Effector CD8-positive, alpha-beta T cell (primary cell): ENCODE measurements at places on chromosomes 4 and X.

DNA sequence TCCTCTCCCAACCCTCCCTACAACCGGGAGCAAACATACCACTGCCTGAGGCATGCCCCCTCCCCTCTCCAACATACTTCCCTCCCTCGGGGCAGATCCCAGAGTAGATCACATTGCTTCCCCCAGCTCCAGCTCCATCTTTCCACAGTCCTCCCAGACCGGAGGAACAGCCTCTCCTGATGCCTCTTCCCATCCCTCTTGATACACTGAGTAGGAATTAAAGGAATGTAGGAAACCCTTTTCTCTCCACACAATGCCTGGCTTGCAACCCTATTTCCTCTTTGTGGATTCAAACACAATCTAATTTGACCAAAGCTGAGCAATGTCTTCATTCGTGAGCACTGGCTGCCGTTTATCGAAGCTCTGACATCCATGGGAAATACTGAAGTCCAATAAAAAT lies 339.8 kb downstream of the BCOR start:
- no peak for DNase-seq

GRCh38 chr4:14816623-14817261 lies 185.5 kb upstream of the CPEB2 start:
- DNase-seq, result no peak

DNA sequence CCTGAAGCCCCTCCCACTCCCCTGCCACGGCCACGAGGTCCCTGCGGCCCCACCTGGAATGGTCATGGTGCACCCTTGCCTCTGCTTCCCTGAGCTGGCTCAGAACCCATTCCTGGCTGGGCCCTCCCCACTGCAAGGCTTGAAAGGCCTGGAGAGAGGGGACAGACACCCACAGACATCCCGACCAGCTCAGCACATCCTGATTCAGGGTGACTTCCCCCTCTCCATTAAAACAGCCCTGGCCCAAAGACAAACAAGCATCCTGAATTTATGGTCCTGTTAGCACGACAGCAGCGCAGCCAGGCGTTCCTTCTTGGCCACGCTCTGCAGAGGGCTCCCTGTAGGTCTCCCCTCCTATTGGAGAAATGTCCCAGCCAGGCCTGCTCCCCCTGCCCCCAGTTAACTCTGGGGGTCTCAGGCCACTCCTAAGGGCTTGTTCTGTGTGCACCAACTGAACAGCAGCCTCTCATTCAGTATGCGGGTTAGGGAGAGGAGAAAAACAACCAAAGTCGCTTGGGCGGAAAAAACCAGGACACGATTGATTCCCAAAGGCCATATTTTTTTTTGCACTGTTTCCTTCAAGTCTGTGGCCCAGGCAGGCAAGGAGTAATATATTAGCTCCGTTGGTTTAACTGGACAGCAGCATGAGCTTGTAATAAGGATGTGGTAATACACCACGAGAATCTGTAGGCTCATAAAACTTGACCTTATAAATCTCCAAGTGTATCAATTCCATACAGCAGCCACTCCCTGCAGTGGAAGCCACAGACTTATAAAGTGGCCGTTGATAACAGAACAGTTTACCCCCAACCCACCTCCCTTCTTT lies 106.7 kb upstream of the MSX1 start:
- DNase-seq, result no peak

GRCh38 chr4:184668511-184669114 lies 19.1 kb downstream of the PRIMPOL start:
- no peak for DNase-seq

DNA sequence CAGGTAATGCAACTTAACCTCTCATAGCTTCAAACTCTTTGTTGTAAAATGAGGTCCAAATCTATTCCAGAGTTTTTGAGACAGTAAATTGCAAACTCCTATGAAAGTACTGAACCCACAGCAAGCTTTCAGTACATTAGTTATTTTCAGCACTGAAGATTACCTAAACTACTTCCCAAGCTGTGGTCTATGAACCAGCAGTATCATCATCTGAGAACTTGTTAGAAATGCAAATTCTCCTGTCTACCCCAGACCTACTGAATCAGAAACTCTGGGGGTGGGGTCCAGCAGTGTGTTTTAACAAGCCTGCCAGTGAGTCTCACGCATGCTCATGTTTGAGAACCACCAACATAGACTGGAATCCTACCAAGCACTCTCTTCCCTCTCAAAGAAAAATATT lies 5.7 kb upstream of the CASP6 start:
- DNase-seq, result no peak

DNA sequence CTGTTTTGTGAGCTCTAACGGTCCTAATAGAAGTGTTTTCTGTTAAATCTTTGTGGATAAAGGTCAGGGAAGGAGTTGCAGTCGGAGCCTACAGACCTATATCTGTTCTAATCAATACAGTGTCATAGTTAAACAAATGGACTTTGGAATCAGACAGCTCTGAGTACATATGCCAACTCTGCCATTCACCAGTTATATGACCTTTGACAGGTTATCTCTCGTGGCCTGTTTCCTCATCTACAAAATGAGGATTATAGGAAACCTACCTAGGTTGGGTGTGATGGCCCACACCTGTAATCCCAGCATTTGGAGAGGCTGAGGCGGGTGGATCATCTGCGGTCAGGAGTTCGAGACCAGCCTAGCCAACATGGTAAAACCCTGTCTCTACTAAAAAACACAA lies 89.7 kb downstream of the MID1IP1 start:
- no peak for DNase-seq

GRCh38 chrX:111680988-111681779 lies at the start of gene ALG13:
ALG13 (plus strand) TSS chrX:111681170; CDS start chrX:111681219, 49 bp downstream.
- DNase-seq, result peak; percentile 80

DNA sequence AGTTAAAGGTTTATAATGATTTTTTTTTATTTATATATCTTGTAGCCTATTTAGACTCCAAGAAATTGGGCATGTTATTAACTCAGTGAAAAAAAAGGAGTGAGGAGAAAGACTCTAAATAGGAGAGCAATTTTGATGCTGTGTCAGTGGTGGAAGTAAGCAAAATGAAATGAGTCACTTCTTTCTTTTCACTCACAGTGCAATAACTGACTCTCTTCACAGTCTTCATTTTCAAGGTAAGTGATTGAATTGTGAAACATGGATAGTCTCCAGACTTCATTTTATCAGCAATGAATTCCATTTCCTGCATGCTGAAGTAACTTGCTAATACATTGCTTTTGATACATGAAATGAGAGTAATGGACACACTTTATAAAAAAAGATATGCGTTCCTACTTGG lies 2271.5 kb downstream of the PCDH7 start:
- DNase-seq, result no peak

GRCh38 chr4:133856731-133857355 lies 344.7 kb downstream of the PABPC4L start:
- no peak for DNase-seq

DNA sequence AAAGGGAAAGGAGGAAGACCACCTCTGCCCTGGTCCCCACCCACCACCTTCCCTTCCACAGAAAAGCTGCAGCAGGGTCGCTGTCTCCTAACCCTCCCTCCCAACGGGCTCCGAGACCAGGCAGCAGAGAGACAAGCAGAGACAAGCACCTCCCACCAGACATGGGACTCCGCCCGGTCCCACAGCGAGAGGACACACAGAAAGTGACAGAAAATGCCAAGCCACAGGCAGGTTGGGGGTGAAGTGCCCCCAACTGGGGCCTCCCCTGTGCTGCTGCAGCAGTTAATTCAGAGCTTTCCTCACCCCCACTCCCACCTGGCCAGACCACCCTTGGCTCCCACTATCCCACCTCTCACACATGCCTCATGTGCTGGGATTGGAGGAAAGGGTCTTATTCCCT lies 64.4 kb upstream of the AFAP1 start:
- no peak for DNase-seq

DNA sequence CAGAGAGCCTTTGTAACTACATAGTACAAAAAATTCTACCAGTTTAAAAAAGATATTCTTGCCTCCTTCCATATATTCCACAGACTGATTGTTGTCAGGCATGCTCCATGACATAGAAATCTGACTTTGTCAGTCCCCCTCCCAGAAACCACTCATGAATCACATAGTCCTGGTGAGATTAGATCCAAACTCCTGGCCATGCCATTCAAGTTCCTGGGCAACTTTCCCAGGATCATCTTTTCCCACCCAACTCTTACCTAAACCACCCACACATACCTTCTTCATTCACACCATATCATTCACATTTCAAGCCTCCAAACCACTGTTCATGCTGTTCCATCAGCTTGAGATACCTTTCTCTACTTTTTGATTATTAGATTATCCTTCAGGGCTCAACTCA lies 46.4 kb downstream of the SLC16A2 start:
- no peak for DNase-seq

DNA sequence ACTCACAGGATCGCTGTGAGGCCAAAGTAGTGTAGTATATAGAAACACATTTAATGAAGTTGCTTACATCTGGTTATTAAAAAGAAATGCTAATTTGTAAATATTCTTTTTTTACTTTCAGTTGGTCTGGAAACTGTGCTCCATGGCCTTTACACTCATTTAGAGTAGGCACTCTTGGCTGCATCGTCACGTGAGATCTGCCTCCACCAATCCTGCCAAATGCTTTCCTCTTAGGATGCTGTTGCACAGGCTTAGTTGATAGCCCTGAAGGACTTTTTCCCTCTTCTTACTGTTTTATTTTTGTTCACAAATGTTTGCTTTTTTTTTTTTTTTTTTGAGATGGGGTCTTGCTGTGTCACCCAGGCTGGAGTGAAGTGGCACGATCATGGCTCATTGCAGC lies 6.3 kb downstream of the CPE start:
- no peak for DNase-seq

- DNase-seq, result no peak
Observed at GRCh38 chrX:11585174-11585573, 80.5 kb downstream of the ARHGAP6 start.

DNA sequence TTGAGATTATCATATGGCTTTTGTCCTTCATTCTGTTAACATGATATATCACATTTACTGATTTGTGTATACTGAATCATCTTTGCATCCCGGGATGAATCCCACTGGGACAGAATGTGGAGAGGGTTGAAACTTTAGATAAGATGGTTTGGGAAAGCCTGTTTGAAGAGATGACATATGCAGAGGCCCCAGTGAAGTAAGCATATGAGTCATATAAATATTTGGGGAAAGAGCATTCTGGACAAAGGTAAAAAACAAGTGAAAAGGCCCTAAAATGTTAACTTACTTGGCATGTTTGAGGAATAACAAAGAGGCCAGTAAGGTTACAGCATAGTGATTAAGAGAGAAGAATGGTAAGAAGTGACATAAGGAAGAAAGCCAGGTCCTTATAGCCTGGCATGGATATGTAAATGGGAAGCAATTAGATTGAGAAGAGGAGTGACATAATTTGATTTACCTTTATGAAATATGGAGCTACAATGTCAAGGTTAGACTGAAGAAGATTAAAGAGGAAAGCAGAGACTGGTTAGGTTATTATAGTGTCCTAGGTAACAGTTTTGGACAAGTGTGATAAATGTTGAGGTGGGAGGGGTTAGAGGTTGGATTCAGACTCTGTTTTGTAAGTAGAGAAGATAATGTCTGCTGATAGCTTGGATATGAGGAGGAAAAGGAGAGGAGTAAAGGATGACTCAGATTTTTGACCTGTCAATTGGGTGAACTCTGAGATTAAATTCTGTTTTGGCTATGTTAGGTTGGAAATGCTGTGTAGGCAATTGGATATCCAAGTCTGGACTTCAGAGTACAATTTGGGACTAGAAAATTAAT lies 54.6 kb upstream of the DRP2 start:
- no peak for DNase-seq

GRCh38 chr4:6692806-6693205 lies 872 bp upstream of the S100P start:
- no peak for DNase-seq

DNA sequence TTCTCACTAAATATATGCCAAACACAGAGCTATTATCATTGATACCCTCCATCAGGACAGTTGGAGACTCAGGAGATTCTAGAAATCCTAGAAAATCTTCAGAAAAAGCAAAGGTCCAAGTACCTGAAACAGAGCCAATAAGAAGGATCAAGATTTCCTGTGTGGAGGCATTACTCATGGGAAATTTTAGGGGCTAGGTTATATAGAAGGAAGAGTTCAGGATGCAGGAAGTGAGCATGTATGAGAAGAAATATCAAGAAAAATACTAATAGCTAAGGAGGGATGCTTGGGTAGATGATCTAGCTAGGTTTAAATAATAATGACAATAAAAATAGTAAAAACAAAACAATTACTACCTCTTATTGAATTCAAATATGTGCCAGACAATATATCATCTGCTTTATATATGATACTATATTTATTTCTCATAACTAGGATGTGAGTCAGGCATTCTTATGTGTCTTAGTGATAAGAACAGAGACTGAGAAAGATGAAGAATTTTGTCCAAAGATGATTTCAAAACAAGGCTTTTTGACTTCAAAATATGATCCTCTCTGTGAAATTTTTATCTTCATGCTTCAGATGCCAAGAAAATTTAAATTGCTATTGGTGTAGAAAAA lies 66.4 kb upstream of the HHIP start:
- no peak for DNase-seq

DNA sequence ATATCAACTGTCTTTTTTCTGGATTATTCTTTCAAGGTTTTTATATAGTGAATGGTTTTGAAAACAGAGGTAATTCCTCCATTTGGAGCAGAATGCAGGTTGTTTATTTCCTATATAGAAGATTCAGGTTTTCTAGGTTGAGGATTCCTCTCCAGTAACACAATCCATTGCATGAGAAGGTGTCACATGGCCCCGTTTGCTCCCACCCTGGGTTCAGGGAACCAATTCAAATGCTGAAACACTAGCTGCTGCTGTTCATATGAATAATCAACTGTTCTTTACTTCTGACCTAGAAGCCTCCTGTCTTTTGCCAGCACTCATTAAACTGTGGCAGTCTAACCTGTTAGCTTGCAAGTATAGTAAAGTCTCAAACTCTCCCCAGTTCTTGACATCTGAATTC lies 1316.9 kb upstream of the TENM3 start:
- no peak for DNase-seq

GRCh38 chr4:26842911-26843310 lies 17.7 kb upstream of the STIM2 start:
- DNase-seq, result no peak

DNA sequence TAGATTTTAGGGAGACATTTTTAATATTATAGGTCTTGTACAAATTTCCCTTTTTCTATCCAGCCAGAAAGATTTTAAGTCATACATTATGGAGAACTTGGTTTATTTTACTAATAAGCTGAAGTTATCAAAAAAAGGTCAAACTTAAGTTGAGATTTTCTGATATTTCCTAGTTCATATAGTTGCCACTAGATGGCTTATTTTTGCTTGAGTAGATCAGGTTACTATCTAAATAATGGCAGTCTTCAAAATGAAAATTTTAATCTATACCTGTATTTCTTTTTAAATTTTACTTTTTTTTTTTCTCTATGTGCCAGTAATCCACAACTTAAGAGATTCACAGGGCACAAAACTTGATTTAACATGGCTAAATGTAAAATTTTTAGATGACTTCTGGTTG lies 52.3 kb downstream of the USP9X start:
- no peak for DNase-seq
